Lower leg skin (tissue), 4 donors: ENCODE measurements at places on chromosomes 3 and 15. TPM values are rescaled to one million over a fixed set of nuclear protein-coding genes. Genes with fewer than 3 reads are reported as not detected.

The WDR72 gene
- 1.0 TPM for total RNA-seq

The H1-8 gene
- total RNA-seq, result not detected

The MRAS gene
- 14.0 TPM for total RNA-seq

The MRPL46 gene
- total RNA-seq, result 28.4 TPM

The ABI3BP gene
- 30.6 TPM for total RNA-seq

The ATG7 gene
- total RNA-seq, result 38.8 TPM

The ZNF774 gene
- 1.4 TPM for total RNA-seq

The MORC1 gene
- total RNA-seq, result not detected

The RASL12 gene
- total RNA-seq, result 18.9 TPM

The EXD1 gene
- total RNA-seq, result not detected

The XYLB gene
- total RNA-seq, result 2.5 TPM

The TNNC1 gene
- 27.6 TPM for total RNA-seq

The SLC24A5 gene
- total RNA-seq, result 3.4 TPM

The NDN gene
- total RNA-seq, result 5.6 TPM

The SERPINI1 gene
- 6.2 TPM for total RNA-seq

The CAMP gene
- 1.1 TPM for total RNA-seq

The HIGD2B gene
- total RNA-seq, result not detected

The TMEM266 gene
- total RNA-seq, result 2.7 TPM

The IQCF5 gene
- not detected for total RNA-seq

The PLIN1 gene
- total RNA-seq, result 5.9 TPM

The CNTN3 gene
- total RNA-seq, result 0.42 TPM

The CPNE9 gene
- total RNA-seq, result 0.62 TPM

The CIB2 gene
- 6.6 TPM for total RNA-seq

The C3orf85 gene
- not detected for total RNA-seq

The THSD4 gene
- 26.7 TPM for total RNA-seq

The REC114 gene
- not detected for total RNA-seq

The CRYGS gene
- 0.42 TPM for total RNA-seq

The NR2E3 gene
- total RNA-seq, result not detected

The FSD2 gene
- not detected for total RNA-seq

The BNIP2 gene
- total RNA-seq, result 132 TPM

The CFAP92 gene
- total RNA-seq, result 0.19 TPM

The SMARCC1 gene
- 47.1 TPM for total RNA-seq

The BNC1 gene
- 29.6 TPM for total RNA-seq

The SUSD5 gene
- 4.4 TPM for total RNA-seq

The NPAP1 gene
- total RNA-seq, result not detected

The CASR gene
- not detected for total RNA-seq

The CCR5 gene
- 0.20 TPM for total RNA-seq

The ASB14 gene
- not detected for total RNA-seq

The TP63 gene
- total RNA-seq, result 228 TPM

The PROK2 gene
- total RNA-seq, result not detected

The PAK6 gene
- 79.9 TPM for total RNA-seq

The TUSC7 gene
- total RNA-seq, result not detected

The NANOGP8 gene
- not detected for total RNA-seq

The SPATA12 gene
- total RNA-seq, result not detected

The PCLAF gene
- total RNA-seq, result 2.2 TPM
